AG20443 (cell line): ENCODE measurements at places on chromosomes 12 and 14.
A peak's percentile ranks its signal among the peaks of the same experiment; 100 is the strongest.

DNA sequence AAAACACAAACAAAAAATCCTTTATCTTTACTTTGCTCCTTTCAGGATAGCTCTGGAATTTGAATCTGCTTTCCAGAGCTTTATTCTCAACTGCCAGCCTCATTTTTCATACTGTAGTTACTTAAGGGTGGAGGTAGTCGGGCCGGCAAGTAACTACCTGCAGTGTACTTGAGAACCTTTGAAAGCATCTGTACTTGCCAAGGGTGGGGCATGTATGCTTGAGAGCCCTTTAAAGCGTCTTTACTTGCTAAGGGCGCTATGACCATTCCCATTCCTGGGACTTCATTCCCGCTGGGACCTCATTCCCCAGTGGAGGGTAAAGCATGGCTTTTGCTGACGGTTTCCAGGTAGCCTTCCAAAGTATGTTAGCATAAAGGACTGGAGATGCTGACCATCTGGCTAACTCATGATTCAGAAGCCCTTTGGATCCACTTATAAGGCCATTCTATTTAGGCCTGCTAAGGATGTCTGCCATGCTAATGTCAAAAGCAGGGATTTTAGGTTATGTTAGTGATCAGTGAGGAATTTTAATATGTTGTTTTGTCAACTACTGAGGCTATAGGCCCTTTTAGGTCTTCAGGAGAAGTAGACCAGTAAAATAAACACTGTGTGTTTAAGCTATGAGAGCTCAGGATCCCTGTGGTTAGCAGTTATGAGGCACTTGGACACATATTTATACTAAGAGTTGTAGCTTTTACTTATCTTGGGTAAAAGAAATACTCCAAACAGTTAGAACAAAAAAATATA is 74.9 kb downstream of the CRADD start:
- DNase-seq: no peak

DNA sequence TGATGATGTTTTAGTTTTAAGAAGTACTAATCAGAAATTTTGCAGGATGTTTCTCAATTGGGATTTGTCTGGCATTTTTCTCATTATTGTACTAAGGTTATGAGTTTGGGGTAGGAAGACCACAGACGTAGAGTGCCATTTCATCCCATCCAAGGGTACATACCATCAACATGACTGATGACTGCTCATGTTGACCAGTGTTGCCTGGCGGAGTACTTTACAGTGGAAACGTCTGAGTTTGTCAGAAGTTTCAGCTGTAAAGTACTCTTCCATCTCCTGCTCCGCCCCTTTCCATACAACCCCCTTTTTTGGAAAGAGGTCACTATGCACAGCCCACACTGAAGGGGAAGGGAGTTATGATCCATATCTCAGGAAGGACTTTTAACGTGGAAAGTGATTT is 74.2 kb downstream of the RCOR1 start:
- no peak for DNase-seq

GRCh38 chr12:10618338-10618987 is 5.1 kb upstream of the MAGOHB start:
- DNase-seq: peak; percentile 73

- DNase-seq: peak; percentile 85
Observed at GRCh38 chr14:87133073-87133801, 859.7 kb downstream of the GALC start.

GRCh38 chr14:93736378-93737014 is 51.8 kb downstream of the PRIMA1 start:
- DNase-seq: no peak
